ENCODE measurements at places on chromosomes 7 and 10. TPM values are rescaled to one million over a fixed set of nuclear protein-coding genes. Genes with fewer than 3 reads are reported as not detected.

The PCLO gene
- total RNA-seq = 0.33 TPM

The SLC18A3 gene
- not detected for total RNA-seq

The UCN3 gene
- not detected for total RNA-seq

The SRRM3 gene
- total RNA-seq = 0.93 TPM

The NFKB2 gene
- total RNA-seq = 42.8 TPM

The FXYD4 gene
- total RNA-seq = not detected

The PAX4 gene
- total RNA-seq = not detected

The FKBP6 gene
- not detected for total RNA-seq

The AIMP2 gene
- total RNA-seq = 101 TPM

The MMP21 gene
- not detected for total RNA-seq

The FAM3C gene
- total RNA-seq = 58.4 TPM

The GJD4 gene
- not detected for total RNA-seq

The GPR26 gene
- total RNA-seq = not detected

The DLX6 gene
- total RNA-seq = not detected

The RADIL gene
- 0.47 TPM for total RNA-seq

The CARD11 gene
- total RNA-seq = 0.27 TPM

The NMT2 gene
- total RNA-seq = 220 TPM

The HGF gene
- 0.69 TPM for total RNA-seq

The CCAR1 gene
- total RNA-seq = 31.3 TPM

The RBM20 gene
- total RNA-seq = 0.15 TPM

The GIMAP5 gene
- total RNA-seq = 54.7 TPM

The UBE3C gene
- total RNA-seq = 72.5 TPM

The DENND2A gene
- 0.15 TPM for total RNA-seq

The CDHR3 gene
- total RNA-seq = 0.30 TPM

The C10orf105 gene
- total RNA-seq = not detected

The NUTM2A gene
- total RNA-seq = 0.79 TPM

The ADK gene
- total RNA-seq = 51.2 TPM

The ADAM12 gene
- total RNA-seq = 0.20 TPM

The AMZ1 gene
- not detected for total RNA-seq

The CUZD1 gene
- total RNA-seq = 1.5 TPM

The BHLHA15 gene
- total RNA-seq = 0.27 TPM

The MOGAT3 gene
- not detected for total RNA-seq

The MYL7 gene
- total RNA-seq = not detected

The CUL2 gene
- total RNA-seq = 34.3 TPM

The BAIAP2L1 gene
- 2.4 TPM for total RNA-seq

The FGL2 gene
- total RNA-seq = 0.25 TPM

The MRPS16 gene
- total RNA-seq = 64.5 TPM

The NHLRC2 gene
- 34.0 TPM for total RNA-seq

The TAS2R5 gene
- 0.10 TPM for total RNA-seq

The NUPR2 gene
- total RNA-seq = not detected

The CD36 gene
- total RNA-seq = 9.4 TPM

The PLAC9 gene
- 1.7 TPM for total RNA-seq

The CASP7 gene
- total RNA-seq = 51.6 TPM

The C10orf67 gene
- not detected for total RNA-seq

The VSTM4 gene
- total RNA-seq = 0.40 TPM

The NYAP1 gene
- total RNA-seq = 2.9 TPM

The AKR1C8 gene
- total RNA-seq = not detected

The SMARCD3 gene
- 0.33 TPM for total RNA-seq
